Effector memory CD8-positive, alpha-beta T cell (primary cell): ENCODE measurements at places on chromosomes 6 and 20.

DNA sequence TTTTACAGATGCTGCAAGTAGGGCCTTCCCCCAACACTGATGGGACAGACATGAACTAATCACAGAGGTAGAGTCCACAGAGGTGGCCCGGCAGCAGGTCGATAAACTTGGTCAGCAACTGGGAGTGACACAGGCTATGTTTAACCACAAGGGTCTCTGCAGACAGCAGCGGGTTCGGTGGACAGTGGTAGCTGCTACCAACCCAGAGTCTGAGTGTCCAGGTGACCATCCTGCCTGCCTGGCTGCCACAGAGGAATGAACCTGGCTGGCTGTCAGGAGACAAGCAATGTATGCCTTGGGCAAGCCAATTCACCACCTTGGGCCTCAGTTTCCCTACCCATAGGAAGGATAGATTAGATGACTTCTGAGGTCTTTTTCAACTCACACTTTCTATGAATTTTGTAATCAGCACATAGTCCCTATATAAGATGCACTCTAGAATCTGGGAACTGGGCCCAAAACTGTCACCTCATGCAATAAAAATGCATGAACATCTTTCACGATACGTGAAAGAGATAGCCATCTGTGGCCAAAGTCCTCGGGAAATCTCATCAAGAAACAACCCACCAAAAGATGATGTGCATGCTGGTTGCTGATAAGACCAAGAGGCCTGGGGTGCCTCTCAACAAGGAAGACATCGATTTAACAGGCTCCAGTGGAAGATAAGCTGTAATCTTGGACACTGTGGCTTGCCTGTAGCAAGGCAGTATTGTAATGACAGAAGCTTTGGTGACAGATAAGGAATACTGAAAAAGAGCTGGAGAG lies 30.5 kb downstream of the MDGA1 start:
- DNase-seq: no peak

DNA sequence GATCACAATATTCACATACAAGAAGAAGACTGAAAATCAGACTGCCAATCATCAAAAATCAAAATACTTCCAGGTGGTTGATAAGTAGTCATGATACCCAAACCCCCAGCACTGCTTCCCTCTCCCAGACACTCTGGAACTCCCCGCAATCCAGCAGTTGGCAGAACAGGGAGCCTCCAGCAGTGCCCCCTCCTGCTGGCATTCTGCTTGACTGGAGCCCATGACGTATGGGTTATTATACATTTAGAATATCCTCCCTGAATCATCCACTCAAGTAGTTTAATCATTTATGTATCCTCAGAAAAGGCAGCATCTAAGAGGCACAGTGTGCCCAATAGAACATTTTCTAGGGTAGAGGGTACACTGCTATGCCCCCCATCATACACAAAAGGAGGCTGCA lies 9.3 kb upstream of the OGFRL1 start:
- no peak for DNase-seq

- no peak for DNase-seq
Observed at GRCh38 chr6:22435151-22435550, 134.2 kb upstream of the HDGFL1 start.

GRCh38 chr6:57297505-57297904 lies 19.9 kb upstream of the PRIM2 start:
- no peak for DNase-seq

- DNase-seq: no peak
Observed at GRCh38 chr20:825710-826421, 7.6 kb upstream of the FAM110A start.
